ENCODE measurements at places on chromosomes 1 and 21.

- no peak for DNase-seq
These were observed 35.1 kb downstream of the AK5 start for GRCh38 chr1:77316966-77317365.

DNA sequence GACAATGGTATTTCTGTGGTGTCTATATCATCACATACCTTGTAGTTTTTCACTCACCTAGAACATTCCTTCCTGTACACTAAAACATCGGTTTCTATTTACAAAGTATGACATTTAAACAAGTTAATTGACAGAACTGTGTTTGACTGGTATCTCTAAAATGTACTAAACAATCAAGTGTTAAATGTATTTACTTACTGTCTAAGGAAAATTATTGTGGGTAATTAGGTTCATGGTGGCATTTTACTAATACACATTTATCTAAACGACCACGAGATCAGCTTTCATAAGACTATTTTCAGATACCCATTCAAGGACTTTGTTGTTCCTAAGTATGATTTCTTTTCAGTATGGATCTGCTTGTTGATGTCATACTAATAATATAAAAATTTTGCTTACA is 115.2 kb downstream of the ADGRL2 start:
- no peak for DNase-seq

DNA sequence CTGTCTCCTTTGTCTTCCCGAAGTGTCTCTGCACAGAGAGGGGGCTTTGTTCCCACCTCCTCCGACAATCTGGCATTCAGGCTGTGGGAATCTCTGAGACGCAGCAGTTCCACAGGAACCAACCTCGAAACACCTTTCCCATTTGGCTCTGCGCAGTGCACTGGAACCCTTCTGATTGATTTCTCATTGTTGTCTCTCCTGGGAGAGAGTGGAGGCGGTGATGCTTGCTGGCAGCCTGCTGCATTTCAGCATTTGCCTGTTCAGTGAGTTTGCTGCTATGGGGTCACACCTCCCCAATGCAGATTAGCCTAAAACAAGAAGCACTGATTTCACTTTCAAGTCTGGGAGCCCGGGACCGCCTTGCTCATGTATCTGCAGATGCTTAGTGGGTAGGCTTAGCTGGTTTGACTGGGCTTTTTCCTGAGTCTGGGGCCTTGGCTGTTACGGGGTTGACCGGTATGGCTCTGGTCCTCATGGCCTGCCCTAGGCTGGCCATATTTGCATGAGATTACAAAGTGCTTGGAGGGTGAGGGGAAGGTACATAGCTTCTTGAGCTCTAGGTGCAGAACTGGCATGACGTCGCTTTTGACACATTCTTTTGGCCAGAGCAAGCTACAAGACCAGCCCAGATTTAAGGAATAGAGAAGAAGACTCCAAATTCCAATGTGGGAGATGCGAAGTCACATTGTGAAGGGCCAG is 695.3 kb downstream of the PTPRU start:
- no peak for DNase-seq

DNA sequence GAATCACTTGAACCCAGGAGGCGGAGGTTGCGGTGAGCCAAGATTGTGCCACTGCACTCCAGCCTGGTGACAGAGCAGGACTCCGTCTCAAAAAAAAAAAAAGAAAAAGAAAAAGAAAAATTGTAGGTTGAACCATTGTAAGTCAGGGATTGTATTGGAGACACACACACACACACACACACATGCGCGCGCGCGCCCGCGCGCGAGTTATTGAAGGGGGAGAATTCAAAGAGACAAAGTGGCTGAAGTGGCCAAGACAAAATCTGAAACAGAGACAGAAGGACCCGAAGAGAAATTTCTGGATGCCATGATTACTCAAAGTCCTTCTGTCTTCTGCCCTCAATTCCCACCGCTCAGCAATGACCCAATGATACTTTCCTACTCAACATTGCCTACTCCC is 3.7 kb upstream of the KLHDC9 start:
- no peak for DNase-seq

DNA sequence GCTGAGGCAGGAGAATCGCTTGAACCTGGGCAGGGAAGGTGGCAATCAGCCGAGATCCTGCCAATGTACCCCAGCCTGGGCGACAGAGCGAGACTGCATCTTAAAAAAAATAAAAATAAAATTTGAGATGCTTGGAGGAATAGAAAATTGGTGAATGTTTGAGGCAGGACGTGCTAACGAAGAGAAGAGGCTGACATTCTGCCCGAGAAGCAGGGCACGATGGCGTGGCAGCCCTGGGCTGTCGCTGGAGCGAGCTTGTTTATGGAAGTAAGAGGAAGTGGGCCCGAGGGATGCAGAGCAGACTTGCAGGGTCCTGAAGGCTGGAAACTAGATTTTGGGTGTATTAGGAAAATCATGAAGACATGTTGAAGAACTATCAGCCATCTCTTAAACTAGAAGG is 92.6 kb downstream of the KIF26B start:
- DNase-seq, result no peak

DNA sequence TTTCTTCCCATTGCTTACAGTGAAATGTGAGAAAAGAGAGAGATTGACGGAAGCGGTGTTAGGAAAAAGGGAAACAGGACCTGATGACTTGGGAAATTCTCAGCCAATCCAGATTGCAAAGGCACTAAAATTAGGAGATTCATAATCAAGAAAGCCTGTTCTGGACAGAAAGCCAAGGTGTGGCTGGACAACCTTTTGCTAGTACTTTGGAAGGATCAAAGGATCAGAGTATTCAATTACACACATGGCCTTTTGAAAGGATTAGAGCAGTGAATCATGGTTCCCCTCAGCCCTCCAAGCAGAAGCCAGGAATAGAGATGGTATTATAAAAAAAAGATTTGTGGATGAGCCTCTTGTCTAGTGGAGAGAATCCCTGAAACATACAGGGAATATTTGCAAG is 669.8 kb upstream of the ADAMTS5 start:
- DNase-seq, result no peak

DNA sequence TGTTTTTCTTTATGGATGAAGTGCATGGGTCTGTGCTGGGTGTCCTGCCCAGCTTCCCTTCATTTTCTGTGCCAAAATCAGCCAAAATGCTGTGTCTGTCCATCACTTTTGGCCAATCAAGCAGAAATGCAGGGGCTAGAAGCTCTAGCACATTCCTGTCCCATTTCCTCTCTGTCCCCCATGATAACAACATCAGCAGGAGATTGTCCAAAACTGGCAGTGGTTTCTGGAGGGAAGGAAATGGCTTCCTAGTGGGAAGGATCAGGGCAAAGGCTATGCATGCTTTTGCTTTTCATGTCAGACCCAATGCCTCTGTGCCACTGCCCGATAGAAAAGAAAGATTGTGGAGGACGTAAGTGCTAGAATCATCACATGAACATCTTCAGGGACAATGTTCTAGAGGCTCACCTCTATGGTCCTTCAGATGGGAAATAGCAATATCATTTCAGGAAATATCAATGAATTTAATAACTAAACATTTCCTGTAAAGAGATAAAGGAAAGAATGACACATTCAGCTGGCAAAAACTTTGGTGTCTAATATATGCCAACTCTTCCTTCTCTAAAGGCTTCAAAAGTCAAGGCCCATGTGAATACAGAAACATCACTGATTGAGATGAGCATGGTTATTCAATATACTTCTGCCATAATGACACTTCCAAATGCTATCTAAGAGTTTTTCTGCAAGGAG is 107.5 kb downstream of the SETD4 start:
- no peak for DNase-seq
